ENCODE measurements at places on chromosomes 4 and X.

- no peak overlapping the region for H3K27ac ChIP-seq
- H3K4me3 ChIP-seq, result no peak overlapping the region
- no peaks in the 10 kb centered on the region for H3K4me1 ChIP-seq
- H3K36me3 ChIP-seq, result no peaks in the 10 kb centered on the region
These were observed 35.7 kb downstream of the PACRGL start for GRCh38 chr4:20735931-20736330.

DNA sequence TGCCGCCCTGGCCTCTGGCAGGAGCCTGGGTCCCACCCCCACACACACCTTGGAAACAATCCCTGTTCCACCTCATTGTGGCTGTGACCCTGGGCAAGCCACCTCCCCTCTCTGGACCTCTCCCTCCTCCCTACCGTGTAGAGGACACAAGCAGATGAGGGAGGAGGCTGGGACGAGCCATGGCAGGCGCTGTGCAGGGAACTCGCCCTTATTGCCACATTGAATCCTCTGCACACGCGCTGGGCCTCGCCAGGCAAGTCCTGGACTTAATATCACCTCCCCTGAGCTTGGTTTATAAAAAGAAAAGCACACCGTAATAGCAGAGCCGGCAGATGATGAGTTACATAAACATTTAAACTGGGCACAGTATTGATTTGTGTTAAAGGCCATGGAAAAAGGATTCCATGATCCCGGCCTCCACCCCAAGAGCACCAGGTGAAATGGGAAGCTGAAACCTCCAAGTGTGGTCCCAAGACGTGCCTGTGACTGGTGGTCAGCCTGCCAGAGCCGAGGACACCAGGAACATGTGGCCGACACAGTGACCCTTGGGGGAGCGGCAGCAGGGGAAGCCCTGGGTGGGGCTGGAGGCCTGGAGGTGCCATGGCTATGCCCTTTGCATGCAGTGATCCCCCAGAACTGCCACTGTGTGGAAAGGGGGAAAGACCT, 81.1 kb downstream of the PPP2R2C start:
- DNase-seq, result no peak
- H3K27ac ChIP-seq, result no peak overlapping the region
- H3K4me1 ChIP-seq, result no peaks in the 10 kb centered on the region
- H3K36me3 ChIP-seq, result no peaks in the 10 kb centered on the region
- no peak overlapping the region for H3K4me3 ChIP-seq

- H3K4me3 ChIP-seq, result no peak overlapping the region
- no peaks in the 10 kb centered on the region for H3K36me3 ChIP-seq
- DNase-seq, result no peak
- no peaks in the 10 kb centered on the region for H3K4me1 ChIP-seq
These were observed 162.5 kb upstream of the RASGEF1B start for GRCh38 chr4:81634165-81634564.

DNA sequence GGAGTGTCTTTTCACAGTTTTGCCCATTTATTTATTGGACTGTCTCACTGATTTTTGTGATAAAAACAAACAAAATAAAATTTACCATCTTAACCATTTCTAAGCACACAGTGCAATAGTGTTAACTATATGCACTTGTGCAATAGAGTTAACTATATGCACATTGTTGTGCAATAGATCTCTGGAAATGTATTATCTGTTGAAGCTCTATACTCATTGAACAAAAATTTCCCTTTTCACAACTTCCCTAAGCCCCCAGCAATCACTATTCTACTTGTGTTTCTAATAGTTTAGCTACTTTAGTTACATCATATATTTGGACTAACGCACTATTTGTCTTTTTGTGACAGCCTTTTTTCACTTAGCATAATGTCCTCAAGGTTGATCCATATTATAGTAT, 59.7 kb upstream of the BEX4 start:
- H3K27me3 ChIP-seq, result no peaks in the 10 kb centered on the region
- no peaks in the 10 kb centered on the region for H3K4me1 ChIP-seq
- H3K36me3 ChIP-seq, result no peaks in the 10 kb centered on the region
- H3K27ac ChIP-seq, result no peak overlapping the region

GRCh38 chr4:81580346-81580993, 108.8 kb upstream of the RASGEF1B start:
- no peak overlapping the region for H3K27ac ChIP-seq
- no peaks in the 10 kb centered on the region for H3K4me1 ChIP-seq
- H3K36me3 ChIP-seq, result no peaks in the 10 kb centered on the region
- no peak for DNase-seq

GRCh38 chr4:101851672-101852071, 61.1 kb downstream of the BANK1 start:
- H3K36me3 ChIP-seq, result no peaks in the 10 kb centered on the region
- H3K4me3 ChIP-seq, result no peak overlapping the region
- DNase-seq, result no peak
- no peaks in the 10 kb centered on the region for H3K27me3 ChIP-seq
- H3K4me1 ChIP-seq, result no peaks in the 10 kb centered on the region

DNA sequence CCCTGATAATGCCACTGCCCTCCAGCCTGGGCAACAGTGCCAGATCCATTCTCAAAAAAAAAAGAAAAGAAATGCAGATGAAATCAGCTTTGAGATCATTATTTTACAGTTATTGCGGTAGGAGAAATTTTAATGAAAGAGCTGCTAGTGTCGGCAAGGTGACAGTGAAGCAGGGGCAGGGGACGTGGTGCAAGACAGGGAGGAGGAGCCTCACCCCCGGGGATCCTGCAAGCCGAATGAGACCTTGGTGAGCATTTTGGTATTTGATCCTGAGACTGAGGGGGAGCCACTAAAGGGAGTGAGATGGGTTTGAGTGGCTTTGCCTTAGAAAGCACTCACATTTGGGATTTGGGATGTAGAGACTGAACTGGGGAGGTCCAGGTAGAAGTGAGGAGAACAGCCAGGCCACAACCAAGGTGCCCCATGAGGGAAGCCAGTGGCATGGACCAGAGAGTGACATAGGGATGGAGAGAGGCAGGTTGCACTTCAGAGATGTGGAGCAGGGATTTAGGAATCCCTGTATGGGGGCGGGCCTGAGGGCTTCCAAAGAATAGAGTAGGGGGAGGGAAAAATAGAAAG, 23.6 kb downstream of the RBM10 start:
- no peaks in the 10 kb centered on the region for H3K27me3 ChIP-seq
- no peaks in the 10 kb centered on the region for H3K36me3 ChIP-seq
- no peak for DNase-seq
- H3K4me3 ChIP-seq, result no peak overlapping the region
- H3K4me1 ChIP-seq, result no peaks in the 10 kb centered on the region
- no peak overlapping the region for H3K27ac ChIP-seq

DNA sequence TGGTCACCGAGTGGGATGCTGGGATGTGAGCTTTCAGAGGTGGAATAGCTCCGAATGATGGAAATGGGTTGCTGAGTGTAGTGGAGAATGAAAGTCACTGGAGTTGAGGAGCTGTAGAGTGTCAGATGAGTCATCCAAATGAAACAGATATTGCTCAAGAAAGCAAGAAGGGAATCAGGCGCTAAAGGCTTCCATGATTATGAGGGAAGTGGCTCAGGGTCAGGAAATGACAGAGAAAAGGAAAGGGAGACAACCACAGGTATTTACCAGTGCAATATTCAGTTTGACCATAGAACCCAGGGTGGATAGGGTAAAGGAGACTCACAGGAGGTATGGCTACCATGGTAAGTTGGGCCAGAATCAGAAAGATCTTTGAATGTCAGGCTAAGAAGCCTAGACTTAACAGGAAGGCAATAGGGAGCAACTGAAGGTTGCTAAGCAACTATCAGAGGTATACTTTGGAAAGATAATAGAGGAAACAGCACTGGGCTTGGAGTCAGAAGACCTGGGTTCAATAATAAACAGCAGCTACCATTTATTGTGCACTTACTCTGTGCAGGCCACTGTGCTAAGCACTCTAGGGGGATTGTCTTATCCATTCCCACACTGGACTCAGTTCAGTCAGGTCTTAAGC, 11.7 kb downstream of the LAS1L start:
- no peaks in the 10 kb centered on the region for H3K4me1 ChIP-seq
- no peak overlapping the region for H3K4me3 ChIP-seq
- no peaks in the 10 kb centered on the region for H3K36me3 ChIP-seq
- DNase-seq, result no peak

- no peaks in the 10 kb centered on the region for H3K36me3 ChIP-seq
- DNase-seq, result no peak
- peak overlapping the region; percentile 93 for H3K27ac ChIP-seq
- H3K4me3 ChIP-seq, result peak overlapping the region; percentile 64
- H3K27me3 ChIP-seq, result no peaks in the 10 kb centered on the region
These were observed 934 bp downstream of the ZNF41 start for GRCh38 chrX:47482065-47482511.

DNA sequence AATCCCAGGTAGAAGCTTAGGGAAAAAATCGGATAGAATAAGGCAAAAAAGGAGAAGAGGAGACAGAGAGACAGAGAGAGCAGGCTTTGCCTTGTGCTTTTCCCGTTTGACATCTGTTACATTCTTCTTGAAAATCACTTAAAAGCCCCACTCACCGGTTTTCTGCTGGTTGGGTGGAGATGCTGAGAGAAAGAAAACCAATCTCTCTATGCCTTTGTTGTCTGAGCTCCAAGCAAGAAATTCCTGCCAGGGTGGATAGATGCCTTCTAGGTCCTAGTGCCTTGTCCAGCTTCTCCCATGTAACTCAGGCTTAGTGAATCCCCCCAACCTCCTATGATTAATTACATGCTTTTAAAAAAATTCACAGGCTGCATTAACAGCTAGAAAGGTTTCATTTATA, at the start of gene DCX:
Gene DCX, minus strand, starts transcription at position 210 of the 400 bp plus-strand sequence. CDS start 1,794 bp downstream, outside the sequence.
- H3K27ac ChIP-seq, result no peak within 1 kb of the TSS
- H3K36me3 ChIP-seq, result no peaks in the 10 kb centered on the region
- H3K27me3 ChIP-seq, result no peaks in the 10 kb centered on the region

DNA sequence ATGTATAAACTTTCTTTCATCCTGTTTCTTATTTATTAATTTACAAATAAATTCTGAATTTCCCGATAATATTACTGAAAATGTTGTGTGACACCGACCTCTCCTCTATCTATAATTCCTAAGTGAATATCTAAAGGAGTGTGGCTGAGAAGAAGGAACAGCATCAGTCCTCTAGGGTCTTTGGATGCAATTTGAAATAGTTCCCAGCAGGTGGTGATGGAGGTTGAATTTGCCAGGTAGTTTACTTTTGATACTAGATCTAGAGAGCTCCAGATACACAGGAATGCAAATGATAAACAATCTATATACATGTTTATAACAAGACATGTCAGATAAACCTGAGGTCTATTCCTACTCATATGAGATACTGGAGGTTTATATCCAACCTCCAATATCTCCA, 305.4 kb downstream of the PCDH18 start:
- H3K27ac ChIP-seq, result no peak overlapping the region
- H3K4me1 ChIP-seq, result no peaks in the 10 kb centered on the region
- no peak for DNase-seq
- H3K4me3 ChIP-seq, result no peak overlapping the region
- no peaks in the 10 kb centered on the region for H3K36me3 ChIP-seq

DNA sequence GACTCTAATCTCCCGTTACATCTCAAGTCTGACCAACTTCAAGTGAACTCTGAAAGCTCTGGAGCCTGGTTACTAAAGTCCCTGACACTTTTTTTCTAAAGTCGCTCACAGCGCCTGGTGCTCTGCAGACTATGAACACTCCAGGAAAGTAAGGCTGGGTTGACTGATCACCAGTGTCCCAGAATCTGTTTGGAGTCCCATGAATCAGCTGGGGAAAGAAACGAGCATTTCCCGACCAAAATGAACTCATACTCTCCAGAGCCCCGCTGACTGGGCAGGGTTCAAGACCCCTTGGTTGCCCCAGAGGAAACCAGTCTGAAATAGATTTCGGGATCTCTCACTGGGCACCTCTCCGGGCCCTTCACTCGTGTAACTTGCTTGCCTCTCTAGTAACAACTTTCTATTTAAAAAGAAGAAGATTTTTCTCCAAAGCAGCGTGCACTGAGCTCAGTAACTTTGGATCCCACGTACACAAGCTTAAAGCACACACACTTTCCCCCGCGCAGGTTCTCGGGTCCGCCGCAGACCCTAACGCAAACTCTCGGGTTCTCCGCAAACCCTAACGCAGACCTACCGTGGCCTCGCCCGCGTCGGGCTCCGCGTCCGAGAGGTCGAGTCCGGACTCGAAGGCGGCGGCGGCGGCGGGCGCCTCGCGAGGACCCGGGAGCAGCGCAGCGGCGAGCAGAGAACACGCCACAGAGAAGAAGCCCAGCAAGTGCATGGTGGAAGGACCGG, 964 bp downstream of the VEGFC start:
- H3K4me1 ChIP-seq, result no peaks in the 10 kb centered on the region
- no peaks in the 10 kb centered on the region for H3K27me3 ChIP-seq
- DNase-seq, result no peak
- peak overlapping the region; percentile 65 for H3K27ac ChIP-seq

DNA sequence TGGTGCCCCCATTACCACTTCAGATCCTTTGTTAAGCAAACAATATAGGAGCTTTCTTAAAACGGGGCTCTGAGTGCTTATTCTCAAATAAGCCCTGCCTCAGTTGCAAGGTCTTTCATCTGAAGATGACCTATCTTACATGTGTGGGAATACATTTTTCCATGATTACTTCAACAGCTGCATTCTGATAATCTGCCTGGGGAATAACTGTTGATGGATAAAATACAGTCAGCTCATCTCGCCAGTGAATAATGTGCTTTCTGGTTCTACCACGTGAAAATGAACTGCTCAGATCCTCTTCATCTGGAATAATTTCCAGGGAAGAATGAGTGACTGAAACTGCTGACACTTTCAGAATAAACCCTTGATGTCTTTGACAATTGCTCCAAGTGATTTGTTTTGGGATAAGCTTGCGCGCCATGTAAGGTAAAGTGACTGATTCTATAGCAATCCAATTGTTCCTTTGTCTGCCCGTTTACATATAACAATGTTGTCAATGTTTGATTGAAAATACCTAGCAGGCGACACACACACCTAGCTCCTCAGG, 161.3 kb downstream of the RTL9 start:
- no peaks in the 10 kb centered on the region for H3K27me3 ChIP-seq
- no peaks in the 10 kb centered on the region for H3K4me1 ChIP-seq
- DNase-seq, result no peak
- no peak overlapping the region for H3K27ac ChIP-seq
- H3K4me3 ChIP-seq, result no peak overlapping the region
- no peaks in the 10 kb centered on the region for H3K36me3 ChIP-seq

DNA sequence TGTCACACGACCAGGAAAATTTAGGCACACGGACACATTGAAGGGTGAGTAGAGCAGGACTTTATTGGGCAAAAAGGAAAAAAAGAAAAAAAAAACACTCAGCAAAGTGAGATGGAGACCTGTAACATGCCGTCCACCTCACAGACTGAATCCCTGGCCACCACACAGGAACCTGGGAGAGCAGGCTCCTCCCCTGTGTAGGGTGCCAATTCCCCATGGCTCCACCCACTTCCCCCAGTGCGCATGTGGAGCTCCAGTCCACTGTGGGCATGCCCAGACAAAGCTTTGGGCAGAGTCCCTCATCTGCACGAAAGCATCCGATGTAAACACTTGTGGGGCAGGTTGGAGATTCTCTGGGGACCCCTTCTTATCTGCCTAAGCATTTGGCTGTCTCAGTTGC, 23.6 kb upstream of the CBR4 start:
- H3K27ac ChIP-seq, result no peak overlapping the region
- no peak for DNase-seq
- H3K27me3 ChIP-seq, result no peaks in the 10 kb centered on the region
- no peak overlapping the region for H3K4me3 ChIP-seq
- no peaks in the 10 kb centered on the region for H3K4me1 ChIP-seq

- H3K27me3 ChIP-seq, result no peaks in the 10 kb centered on the region
- no peak for DNase-seq
- H3K4me3 ChIP-seq, result no peak within 1 kb of the TSS
- H3K36me3 ChIP-seq, result no peaks in the 10 kb centered on the region
- no peak within 1 kb of the TSS for H3K27ac ChIP-seq
These were observed at the start of gene CXCR3 for GRCh38 chrX:71618303-71618721. Gene CXCR3 (minus strand): TSS chrX:71618511. CDS start chrX:71618449, 62 bp downstream.

- no peak for DNase-seq
- no peaks in the 10 kb centered on the region for H3K36me3 ChIP-seq
- H3K4me1 ChIP-seq, result no peaks in the 10 kb centered on the region
- H3K4me3 ChIP-seq, result no peak overlapping the region
- no peak overlapping the region for H3K27ac ChIP-seq
These were observed 905.4 kb upstream of the NDST4 start for GRCh38 chr4:116018831-116019230.
